ENCODE measurements at places on chromosomes 4 and X. TPM values are rescaled to one million over a fixed set of nuclear protein-coding genes. Genes with fewer than 3 reads are reported as not detected.

The WDR1 gene
- 516 TPM for total RNA-seq

The UGT2B11 gene
- total RNA-seq = not detected

The BEX1 gene
- total RNA-seq = not detected

The PRKG2 gene
- total RNA-seq = 0.23 TPM

The GLRA2 gene
- total RNA-seq = not detected

The FAM184B gene
- 0.03 TPM for total RNA-seq

The MAGEE2 gene
- not detected for total RNA-seq

The PHF8 gene
- 37.4 TPM for total RNA-seq

The N4BP2 gene
- 25.1 TPM for total RNA-seq

The VCX3A gene
- not detected for total RNA-seq

The AIFM1 gene
- 43.4 TPM for total RNA-seq

The ABCG2 gene
- 0.61 TPM for total RNA-seq

The MRFAP1 gene
- total RNA-seq = 105 TPM

The TAF7L gene
- total RNA-seq = 0.13 TPM

The PLS3 gene
- total RNA-seq = 0.39 TPM

The PNMA6A gene
- total RNA-seq = 0.10 TPM

The SHISA3 gene
- 0.50 TPM for total RNA-seq

The CSAG3 gene
- total RNA-seq = not detected

The MAGEB1 gene
- not detected for total RNA-seq

The HSFX4 gene
- not detected for total RNA-seq

The L1CAM gene
- total RNA-seq = 7.5 TPM

The NSG1 gene
- 17.8 TPM for total RNA-seq

The CYTL1 gene
- not detected for total RNA-seq

The CNKSR2 gene
- total RNA-seq = 11.0 TPM

The C4orf36 gene
- 0.37 TPM for total RNA-seq

The RENBP gene
- 13.6 TPM for total RNA-seq

The ARSH gene
- total RNA-seq = not detected

The SOD3 gene
- total RNA-seq = not detected

The RIPPLY1 gene
- total RNA-seq = not detected

All from activated CD8-positive, alpha-beta T cell treated with anti-CD3 and anti-CD28 coated beads, Interleukin-2, amount 10 ng/mL, durations not matched to agents 7 days and 5 days (primary cell).